ENCODE measurements at places on chromosomes 16 and 17. TPM values are rescaled to one million over a fixed set of nuclear protein-coding genes. Genes with fewer than 3 reads are reported as not detected.

GRCh38 chr16:19393226-19394111 lies 24.2 kb upstream of the TMC5 start:
- peak overlapping the region; percentile 79 for H3K27ac ChIP-seq
- no peaks in the 10 kb centered on the region for H3K36me3 ChIP-seq
- H3K4me1 ChIP-seq, result peaks cover 21% of the 10 kb centered on the region
- DNase-seq, result peak; percentile 74

GRCh38 chr16:48121276-48121675 lies 34.5 kb downstream of the ABCC12 start:
- no peaks in the 10 kb centered on the region for H3K36me3 ChIP-seq
- no peaks in the 10 kb centered on the region for H3K27me3 ChIP-seq
- no peak overlapping the region for H3K4me3 ChIP-seq
- no peak for DNase-seq
- H3K27ac ChIP-seq, result no peak overlapping the region

The MYH2 gene
- not detected for total RNA-seq

DNA sequence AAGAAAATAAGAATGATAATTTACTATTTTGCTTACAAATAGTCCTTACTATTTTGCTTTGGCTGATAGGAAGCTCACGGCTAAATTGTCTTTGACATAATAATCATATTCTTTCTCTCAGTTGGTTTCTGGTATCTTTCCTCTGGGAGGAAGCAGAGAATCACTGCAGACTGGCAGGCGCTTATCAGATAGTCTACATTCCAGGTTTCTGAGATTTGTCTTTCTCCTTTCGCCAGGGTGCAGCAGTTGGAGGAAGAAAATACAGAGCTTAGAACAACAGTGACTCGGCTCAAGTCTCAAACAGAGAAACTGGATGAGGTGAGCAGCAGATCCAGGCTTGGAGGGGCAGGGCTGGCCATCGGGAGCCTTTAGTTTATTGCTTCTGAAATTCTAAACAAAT lies 136.1 kb downstream of the RAB11FIP4 start:
- no peaks in the 10 kb centered on the region for H3K4me1 ChIP-seq
- H3K36me3 ChIP-seq, result peaks cover 21% of the 10 kb centered on the region
- H3K4me3 ChIP-seq, result no peak overlapping the region
- no peak for DNase-seq

The DCAF7 gene
- 94.5 TPM for total RNA-seq

The CMTM1 gene
- total RNA-seq, result 5.6 TPM

DNA sequence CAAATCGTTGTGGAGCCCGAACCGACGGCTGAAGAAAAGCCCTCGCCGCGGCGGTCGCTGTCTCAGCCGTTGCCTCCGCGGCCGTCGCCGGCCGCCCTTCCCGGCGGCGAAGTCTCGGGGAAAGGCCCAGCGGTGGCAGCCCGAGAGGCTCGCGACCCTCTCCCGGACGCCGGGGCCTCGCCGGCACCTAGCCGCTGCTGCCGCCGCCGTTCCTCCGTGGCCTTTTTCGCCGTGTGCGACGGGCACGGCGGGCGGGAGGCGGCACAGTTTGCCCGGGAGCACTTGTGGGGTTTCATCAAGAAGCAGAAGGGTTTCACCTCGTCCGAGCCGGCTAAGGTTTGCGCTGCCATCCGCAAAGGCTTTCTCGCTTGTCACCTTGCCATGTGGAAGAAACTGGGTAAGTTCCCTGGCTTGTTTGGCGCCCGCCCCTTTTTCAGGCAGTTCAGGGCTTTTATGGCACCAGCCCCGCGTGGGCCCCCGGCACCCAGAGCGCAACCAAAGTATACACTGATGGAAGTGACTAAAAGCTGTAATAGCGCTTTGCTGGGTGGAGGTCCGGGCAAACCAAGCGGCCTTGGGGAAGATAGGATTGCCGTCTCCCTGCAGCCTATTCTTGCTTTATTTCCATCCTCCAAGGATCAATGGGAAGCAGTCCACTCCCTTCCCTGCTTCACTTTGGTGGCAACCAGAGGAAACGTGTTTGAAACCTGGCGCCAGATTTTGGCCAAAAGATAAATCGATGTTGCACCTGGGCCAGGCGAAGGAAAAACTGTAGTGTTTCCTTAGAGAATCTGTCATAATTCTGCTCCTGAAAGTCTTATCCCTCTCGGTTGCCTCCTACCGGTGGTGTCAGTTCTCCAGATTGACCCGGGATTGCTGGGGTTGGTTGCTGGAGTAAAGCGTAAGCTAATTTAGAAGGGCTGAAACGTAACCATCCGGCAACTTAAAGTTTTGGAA lies 775 bp downstream of the PPM1D start:
- H3K4me3 ChIP-seq, result peak overlapping the region; percentile 88
- DNase-seq, result peak; percentile 86
- no peaks in the 10 kb centered on the region for H3K27me3 ChIP-seq

GRCh38 chr17:2250140-2251095 lies 53.2 kb downstream of the SMG6 start:
- no peaks in the 10 kb centered on the region for H3K27me3 ChIP-seq
- H3K27ac ChIP-seq, result no peak overlapping the region
- H3K4me1 ChIP-seq, result no peaks in the 10 kb centered on the region
- H3K4me3 ChIP-seq, result no peak overlapping the region
- no peaks in the 10 kb centered on the region for H3K36me3 ChIP-seq

GRCh38 chr17:74404218-74404617 lies 27.7 kb upstream of the GPRC5C start:
- no peaks in the 10 kb centered on the region for H3K27me3 ChIP-seq
- no peak overlapping the region for H3K27ac ChIP-seq
- H3K4me3 ChIP-seq, result no peak overlapping the region
- H3K36me3 ChIP-seq, result no peaks in the 10 kb centered on the region
- no peaks in the 10 kb centered on the region for H3K4me1 ChIP-seq

GRCh38 chr17:8701221-8701620 lies 43.4 kb downstream of the CCDC42 start:
- no peaks in the 10 kb centered on the region for H3K36me3 ChIP-seq
- no peak overlapping the region for H3K4me3 ChIP-seq
- DNase-seq, result no peak
- H3K27ac ChIP-seq, result no peak overlapping the region
- no peaks in the 10 kb centered on the region for H3K27me3 ChIP-seq

Data from Caco-2 (cell line).